ENCODE measurements at places on chromosomes 2 and 18.

- no peak for DNase-seq
Observed at GRCh38 chr2:236967499-236967783, 118.2 kb upstream of the COPS8 start.

DNA sequence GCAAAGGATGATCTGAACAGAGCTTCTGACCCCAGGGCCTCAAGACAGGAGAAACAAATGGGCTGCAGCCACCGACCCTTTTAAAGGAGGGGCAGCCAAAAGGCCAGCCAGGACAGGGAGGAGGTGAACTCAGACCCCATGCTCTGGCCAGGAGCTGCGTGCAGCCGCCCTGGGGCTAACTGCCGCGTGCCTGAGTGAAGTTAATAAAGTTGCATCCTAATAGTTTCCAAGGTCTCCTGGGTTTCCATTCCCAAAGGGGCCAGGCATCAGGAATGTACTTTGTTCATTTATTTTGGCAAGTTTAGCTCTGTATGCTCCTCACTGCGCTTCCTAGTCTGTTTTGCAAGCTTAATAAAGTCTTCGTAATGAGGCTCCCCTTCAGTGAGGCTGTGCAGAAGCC, 60.7 kb downstream of the EN1 start:
- no peak for DNase-seq

DNA sequence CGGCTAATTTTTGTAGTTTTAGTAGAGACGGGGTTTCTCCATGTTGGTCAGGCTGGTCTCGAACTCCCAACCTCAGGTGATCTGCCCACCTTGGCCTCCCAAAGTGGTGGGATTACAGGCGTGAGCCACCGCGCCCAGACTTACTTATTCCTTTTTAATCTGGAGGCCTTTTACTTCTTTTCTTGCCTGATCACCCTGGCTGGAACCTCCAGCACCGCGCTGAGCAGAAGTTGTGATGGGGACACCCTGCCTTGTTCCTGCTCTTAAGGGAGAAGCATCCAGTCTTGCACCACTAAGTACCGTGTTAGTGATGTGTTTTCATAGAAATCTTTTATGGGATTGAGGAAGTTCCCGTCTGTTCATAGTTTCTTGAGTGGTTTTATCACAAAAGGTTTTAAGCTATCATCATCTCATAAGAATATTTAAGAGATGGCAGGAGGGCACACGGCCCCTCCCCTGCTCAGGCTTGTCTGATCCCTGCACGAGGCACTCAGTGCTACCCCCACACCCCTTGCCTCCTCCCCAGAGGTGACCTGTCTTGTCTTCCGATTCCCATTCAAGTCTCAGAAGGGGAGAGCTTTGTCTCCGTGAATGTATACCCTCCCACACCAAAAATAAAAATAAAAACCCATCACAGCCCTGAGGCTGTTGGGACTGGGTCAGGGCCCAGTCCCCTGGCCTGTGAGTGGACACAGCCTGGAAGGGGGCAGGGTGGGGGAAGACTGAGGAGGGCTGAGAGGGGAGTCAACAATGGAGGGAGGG, 65.3 kb upstream of the SMAD7 start:
- DNase-seq = no peak

DNA sequence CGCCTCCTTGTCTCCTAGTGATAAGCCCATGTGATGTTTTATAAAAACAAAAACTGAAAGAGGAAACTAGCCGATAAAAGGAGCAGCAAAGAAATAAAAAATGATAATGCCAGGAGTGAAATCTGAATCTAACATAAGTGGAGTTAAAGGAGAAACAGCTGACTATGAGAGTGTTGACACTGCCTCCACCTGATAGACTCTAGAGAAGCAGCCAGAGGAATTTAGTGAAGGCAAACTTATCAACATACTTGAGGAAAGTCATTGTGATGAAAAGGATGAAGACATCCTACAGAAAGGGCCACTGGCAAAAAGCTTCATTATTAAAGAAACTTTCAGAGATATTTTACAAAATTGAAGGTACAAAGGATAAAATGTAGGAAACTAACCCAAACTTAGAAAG, 1.9 kb downstream of the M1AP start:
- no peak for DNase-seq

GRCh38 chr2:196224756-196225155, 53.4 kb upstream of the STK17B start:
- no peak for DNase-seq

- DNase-seq = no peak
Observed at GRCh38 chr2:46647766-46648742, 168.7 kb downstream of the TMEM247 start.

- DNase-seq = no peak
Observed at GRCh38 chr2:170716851-170717598, 1.9 kb downstream of the SP5 start.

DNA sequence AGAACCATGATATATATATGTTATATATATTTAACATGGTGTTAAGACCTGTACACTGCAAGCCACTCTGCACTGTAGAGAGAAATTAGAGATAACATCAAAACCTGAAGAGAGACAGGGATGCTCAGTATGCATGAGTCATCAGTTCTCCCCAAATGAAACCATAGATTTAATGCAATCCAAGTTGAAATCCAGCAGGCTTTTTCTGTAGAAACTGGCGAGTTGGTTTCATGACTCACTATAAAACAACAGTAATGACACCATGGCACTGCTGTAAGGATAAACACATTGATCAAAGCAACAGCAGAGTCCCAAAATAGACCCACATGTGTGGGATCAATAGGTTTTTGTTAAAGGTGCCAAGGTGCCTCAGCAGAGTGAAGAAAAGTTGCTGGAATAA, 65.8 kb downstream of the RTP5 start:
- DNase-seq = no peak

- DNase-seq = no peak
Observed at GRCh38 chr18:43627848-43628530, 350.7 kb upstream of the SYT4 start.

DNA sequence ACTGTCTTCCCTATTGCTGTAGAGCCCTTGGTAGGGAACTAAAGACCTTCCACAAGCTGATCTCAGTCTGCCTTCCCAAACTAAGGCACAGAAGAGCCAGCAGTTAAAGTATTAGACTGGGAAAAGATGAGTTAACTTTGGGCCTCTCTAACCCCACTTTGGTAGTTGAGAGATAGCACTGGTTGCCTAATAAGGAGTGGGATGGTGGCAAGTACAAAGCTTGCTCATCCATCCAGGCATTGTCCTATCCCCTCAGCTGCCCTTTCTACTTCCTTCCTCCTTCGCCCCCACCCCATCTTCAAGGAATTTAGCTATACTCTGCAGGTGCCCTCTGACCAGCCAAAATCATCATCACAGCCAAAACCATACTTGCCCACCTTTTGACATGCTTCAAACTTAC, 22.2 kb upstream of the AFTPH start:
- DNase-seq = no peak

DNA sequence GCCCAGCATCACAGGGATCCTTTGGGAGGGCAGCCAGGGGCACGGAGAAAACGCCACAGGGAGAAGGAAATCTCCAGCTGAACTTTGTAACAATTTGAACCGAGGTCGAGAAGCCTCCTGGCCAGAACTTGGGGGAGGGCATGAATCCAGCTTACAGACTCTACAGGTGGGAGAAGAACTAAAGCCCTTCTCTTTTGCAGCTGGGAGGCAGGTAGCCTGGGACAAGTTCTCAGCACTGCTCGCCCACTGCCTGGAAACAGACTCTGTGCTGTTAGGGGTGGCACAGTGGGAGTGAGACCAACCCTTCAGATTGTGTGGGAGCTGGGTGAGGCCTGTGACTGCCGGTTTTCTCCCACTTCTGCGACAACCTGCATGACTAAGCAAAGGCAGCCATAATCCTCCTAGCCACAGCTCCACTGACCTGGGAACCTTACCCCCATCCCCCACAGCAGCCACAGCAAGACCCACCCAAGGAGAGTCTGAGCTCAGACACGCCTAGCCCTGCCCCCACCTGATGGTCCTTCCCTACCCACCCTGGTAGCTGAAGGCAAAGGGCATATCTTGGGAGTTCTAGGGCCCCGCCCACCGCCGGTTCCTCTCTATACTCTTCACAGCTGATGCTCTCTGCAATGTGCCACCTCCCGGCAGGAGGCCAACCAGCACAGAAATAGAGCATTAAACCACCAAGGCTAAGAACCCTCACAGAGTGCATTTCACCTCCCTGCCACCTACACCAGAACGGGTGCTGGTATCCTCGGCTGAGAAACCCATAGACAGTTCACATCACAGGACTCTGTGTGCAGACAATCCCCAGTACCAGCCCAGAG, 136.0 kb upstream of the SIX2 start:
- DNase-seq = no peak

DNA sequence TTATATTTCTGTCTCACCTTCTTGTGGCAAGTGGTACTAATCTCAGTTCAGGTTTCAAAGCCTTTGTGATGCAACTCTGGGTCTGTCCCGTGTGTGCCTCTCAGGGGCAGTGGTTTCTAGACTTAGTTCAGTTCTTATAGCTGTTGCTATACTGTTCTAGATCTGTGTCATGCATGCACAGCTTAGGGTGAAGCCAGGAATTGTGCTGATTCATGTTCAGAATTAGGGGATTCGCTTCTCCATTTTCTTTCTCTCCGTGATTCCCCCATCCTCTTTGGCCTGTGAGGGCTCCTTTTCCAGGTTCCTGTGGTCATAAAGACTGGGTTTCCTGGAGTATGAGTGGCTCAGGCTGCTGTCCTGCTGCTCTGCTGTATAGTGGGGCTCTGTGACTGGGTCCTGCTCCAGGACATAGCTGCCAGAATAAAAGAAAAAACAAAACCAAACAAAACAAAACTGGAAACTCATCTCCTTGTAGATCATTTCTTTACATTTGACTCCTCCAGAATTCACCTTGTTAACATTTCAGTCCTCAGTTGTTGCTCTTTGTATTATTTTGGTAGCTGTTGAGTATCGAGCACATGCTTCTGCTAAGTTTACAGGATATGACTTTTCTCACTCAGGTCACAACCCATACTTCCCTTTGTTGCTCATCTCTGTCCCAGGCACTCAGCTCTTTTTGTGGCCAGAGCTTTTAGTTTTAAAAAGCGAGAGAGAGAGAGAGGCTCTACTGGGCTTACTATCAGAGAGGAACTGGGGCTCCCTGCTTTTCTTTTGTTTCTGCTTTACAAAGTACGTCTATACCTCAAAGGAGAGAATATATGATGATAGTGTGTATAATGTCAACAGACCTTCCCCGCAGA, 34.2 kb downstream of the CERS6 start:
- no peak for DNase-seq

DNA sequence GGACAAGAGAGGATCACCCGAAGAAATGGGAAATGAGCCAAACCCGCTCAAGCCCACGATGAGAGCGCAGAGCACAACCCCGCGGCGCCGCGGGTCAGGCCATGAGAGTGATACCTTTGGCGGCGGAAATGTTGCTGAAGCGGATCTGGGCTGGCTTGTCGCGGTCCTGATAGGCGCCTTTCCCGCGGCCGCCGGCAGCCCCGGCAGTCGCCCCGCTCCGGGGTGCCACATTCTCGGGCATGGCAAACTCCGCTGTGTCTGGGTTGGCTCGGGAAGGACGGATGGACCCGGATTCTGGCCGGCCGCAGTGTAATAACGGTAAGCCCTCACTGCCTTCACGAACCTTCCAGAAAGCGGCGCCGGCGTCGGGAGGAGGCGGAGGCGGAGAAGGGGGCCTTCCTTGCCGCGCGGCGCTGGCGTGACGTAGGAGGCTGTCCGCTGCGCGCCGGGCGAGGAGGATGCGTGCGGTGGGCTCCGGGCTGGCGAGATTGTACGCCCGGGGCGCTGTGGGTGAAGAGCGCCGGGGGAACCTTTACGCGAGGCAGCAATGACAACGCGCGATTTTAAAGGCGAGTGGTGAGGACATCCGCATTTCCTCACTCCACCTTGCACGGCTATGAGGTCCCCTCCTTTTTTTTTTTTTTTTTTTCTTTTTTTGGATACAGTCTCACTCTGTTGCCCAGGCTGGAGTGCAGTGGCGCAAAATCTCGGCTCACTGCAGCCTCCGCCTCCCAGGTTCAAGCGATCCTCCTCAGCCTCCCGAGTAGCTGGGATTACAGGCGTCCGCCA, at the start of gene CCT4:
TSS of gene CCT4 (minus strand) at position 390 of the 789 bp plus-strand sequence. CDS start at position 241, 149 bp downstream.
- peak; percentile 92 for DNase-seq

DNA sequence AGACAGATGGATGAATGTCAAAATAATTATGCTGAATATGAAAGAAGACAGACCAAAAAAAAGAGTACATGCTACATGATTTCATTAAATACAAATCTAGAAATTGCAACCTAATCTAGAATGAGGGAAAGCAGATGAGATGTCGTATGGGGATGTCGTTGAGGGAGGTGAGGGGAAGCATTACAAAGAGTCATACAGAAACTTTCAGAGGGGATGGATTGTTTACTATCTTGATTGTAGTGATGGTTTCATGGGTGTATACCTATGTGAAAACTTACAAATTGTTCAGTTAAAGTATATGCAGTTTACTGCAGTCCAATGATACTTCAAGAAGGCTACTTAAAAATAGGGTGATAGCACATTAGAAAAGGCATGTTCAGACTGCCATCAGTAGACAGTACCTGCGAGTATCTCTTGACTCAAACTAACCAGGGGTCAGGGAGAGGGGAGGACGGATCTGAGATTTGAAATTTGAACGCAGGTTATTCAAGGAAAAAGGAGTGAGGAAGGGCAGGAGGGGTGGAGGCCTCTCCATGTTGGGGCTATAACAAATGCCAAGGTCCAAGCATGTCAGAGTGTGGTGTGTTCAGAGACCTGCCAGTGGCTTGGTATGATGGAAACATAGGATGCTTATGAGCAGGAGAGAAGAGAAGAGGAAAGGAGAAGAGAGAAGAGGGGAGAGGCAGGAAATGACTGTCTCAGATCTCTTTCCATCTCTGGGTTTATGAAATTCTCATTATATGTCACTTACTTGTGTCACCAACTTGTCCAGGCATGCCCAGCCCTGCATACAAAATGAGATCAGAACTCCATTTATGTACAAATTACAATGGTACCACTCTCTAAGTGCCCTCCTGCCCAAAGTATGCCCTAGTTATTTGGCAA, 257.3 kb upstream of the CXCR4 start:
- DNase-seq = no peak
